H7 (cell line): ENCODE measurements at places on chromosomes 7 and 10. TPM values are rescaled to one million over a fixed set of nuclear protein-coding genes. Genes with fewer than 3 reads are reported as not detected.

GRCh38 chr7:5278766-5279165 lies 4.0 kb upstream of the SLC29A4 start:
- no peak for DNase-seq

GRCh38 chr7:105796365-105796764 lies 80.0 kb downstream of the ATXN7L1 start:
- no peak for DNase-seq

DNA sequence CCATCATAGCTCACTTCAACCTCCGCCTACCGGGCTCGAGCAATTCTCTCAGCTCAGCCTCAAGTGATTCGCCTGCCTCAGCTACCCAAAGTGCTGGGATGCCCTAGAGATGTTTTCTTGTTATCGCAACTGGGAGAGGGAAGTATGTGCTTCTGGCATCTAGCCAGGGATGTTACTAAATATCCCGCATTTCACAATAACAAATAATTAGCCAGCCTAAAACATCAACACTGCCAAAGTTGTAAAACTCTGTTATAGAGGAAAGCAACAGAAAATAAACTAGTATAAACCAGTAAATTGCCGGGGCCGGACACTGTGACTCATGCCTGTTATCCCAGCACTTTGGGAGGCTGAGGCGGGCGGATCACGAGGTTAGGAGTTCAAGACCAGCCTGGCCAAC lies 7.2 kb downstream of the INA start:
- DNase-seq, result no peak

GRCh38 chr10:124995605-124996004 lies 53.7 kb downstream of the ZRANB1 start:
- DNase-seq, result peak; percentile 50

GRCh38 chr10:129717816-129718547 lies 246.1 kb downstream of the EBF3 start:
- no peak for DNase-seq

GRCh38 chr10:48670978-48671913 lies 13.4 kb upstream of the WDFY4 start:
- peak; percentile 83 for DNase-seq

- DNase-seq, result no peak
Measured at GRCh38 chr7:115924411-115924810, 106.2 kb downstream of the TFEC start.

DNA sequence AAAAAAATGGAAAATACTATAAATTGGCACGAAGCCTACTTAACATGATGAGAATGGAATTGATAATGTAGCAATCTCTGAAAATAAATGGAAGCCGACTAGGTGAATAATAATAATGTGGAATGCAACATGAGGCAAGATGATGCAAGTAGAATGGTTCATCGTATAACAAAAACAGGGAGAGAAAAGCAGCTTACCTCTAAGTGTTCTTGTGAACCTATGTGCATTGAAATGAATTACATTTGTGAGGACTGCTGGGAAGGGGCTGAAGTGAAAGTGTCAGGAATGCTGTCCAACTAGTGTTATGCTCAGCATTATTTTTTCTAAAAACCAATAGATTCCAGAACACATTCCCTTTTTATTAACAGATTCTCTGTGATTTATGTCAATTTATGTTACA lies 440.6 kb upstream of the LRRN3 start:
- DNase-seq, result peak; percentile 18

- DNase-seq, result no peak
Measured at GRCh38 chr7:157952050-157952667, 615.4 kb downstream of the DNAJB6 start.

DNA sequence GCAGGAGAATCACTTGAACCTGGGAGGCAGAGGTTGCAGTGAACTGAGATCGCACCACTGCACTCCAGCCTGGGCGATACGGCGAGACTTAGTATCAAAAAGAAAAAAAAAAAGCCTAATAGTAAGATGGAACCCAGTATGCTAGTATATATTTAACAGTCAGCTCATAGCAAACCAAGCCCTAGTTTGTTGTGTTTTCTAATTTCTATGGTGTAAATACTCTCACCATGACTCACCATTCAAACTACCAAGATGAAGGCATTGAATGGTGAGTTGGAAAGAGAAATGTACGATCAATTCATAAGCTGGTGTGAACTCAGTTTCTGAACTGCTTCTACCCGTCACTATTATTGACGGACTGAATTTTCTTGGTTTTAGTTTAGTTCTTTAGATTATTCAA lies 173.7 kb upstream of the KAT6B start:
- DNase-seq, result no peak

Gene ACTR3C
- 0.73 and 3.2 TPM in 2 replicates for total RNA-seq

Gene LRRD1
- total RNA-seq, result not detected in 2 replicates

Gene EPHA1
- 176 and 189 TPM in 2 replicates for total RNA-seq

Gene PYROXD2
- 9.5 and 10.6 TPM in 2 replicates for total RNA-seq

Gene CHCHD3
- 121 and 133 TPM in 2 replicates for total RNA-seq
